ENCODE measurements at places on chromosomes 1 and 21. TPM values are rescaled to one million over a fixed set of nuclear protein-coding genes. Genes with fewer than 3 reads are reported as not detected.

The TMPRSS2 gene
- polyA plus RNA-seq = not detected

The TRPM2 gene
- polyA plus RNA-seq = 5.1 TPM

The CD58 gene
- polyA plus RNA-seq = 29.5 TPM

The PM20D1 gene
- 2.0 TPM for polyA plus RNA-seq

The AK4 gene
- 0.38 TPM for polyA plus RNA-seq

The ETV3L gene
- not detected for polyA plus RNA-seq

The FNDC10 gene
- polyA plus RNA-seq = not detected

The LMOD1 gene
- polyA plus RNA-seq = not detected

The DEPDC1 gene
- polyA plus RNA-seq = 0.29 TPM

All from IgD-negative memory B cell (primary cell).